Head of caudate nucleus (tissue), 42 donors: ENCODE measurements at places on chromosomes 2 and 18.
A peak's percentile ranks its signal among the peaks of the same experiment; 100 is the strongest.

- DNase-seq, result peak; percentile 63
Measured at GRCh38 chr18:23134780-23135549, at the start of gene CABLES1. CABLES1 (plus strand) TSS chr18:23135485; CDS start chr18:23135763, 278 bp downstream.

- no peak for DNase-seq
Measured at GRCh38 chr2:16407358-16407757, 258.3 kb downstream of the CYRIA start.

DNA sequence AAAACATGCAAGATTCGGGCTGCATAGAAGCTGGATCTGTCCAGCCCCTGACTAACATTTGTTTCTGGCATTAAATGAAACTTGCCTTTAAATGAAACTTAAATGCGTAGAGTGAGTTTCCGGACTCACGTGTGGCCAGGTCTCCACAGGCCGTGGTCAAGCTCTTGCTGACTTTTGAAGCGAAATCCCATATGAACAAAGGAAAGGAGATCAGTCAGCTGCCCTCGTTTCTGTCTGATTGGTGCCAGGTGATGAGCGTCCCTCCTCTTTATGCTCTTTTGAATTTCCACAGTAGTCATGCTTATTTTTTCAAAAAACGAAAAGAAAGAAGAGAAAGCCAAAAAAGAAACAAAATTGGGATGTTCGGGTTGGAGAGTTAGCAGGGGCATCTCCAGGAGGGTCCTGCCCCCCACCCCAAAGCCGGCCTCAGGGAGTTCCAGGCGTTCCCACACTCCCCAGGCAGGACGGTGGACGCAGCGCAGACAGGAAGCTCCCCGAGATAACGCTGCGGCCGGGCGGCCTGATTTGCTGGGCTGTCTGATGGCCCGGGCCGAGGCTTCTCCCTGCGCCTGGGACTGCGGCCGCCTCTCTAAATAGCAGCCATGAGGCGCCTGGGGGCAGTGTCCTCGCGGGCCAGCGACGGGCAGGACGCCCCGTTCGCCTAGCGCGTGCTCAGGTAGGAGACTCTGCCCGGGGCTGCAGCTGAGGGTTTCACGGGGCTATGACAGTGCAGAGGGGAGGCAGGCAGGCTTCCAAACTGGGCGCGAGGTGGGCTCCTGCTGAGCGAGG, at the start of gene COLEC11:
Gene COLEC11 (plus strand): TSS at position 620 of the 789 bp plus-strand sequence. CDS start 9,229 bp downstream, outside the sequence.
- DNase-seq, result no peak

- DNase-seq, result no peak
Measured at GRCh38 chr18:76064998-76065397, 430.0 kb downstream of the ZNF516 start.

- no peak for DNase-seq
Measured at GRCh38 chr2:24353364-24353763, 7.0 kb downstream of the ITSN2 start.

- peak; percentile 30 for DNase-seq
Measured at GRCh38 chr18:35581898-35582641, 530 bp downstream of the GALNT1 start.

- no peak for DNase-seq
Measured at GRCh38 chr2:226115102-226115831, 684.4 kb downstream of the IRS1 start.
